ENCODE measurements at places on chromosomes 12 and 14.

- no peak for DNase-seq
These were observed 80.6 kb upstream of the OVCH1 start for GRCh38 chr12:29578070-29578469.

GRCh38 chr12:9908350-9908749 is 23.8 kb downstream of the CLEC2A start:
- no peak for DNase-seq

GRCh38 chr12:6463216-6463615 is 7.3 kb downstream of the VAMP1 start:
- DNase-seq: no peak

- no peak for DNase-seq
These were observed 1.5 kb upstream of the CRIP2 start for GRCh38 chr14:105473033-105473676.

DNA sequence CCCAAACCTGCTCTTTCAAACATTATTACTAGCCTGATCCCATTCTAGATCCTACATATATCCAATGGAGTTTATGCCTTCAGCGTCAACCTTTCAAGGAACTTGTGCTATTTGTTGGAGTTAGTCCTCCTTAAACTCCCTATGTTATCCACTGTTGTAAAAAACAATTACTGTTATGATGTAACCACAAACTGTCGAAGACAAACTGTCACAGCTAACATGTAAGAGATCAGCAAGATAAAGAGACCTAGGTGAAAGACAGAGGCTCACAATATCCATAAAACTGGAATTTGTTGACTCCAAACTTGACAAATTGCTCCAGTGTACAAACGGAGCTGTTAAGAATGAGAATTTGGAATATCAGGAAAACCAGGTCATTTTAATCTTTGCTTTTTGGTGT is 70.7 kb downstream of the CDK17 start:
- DNase-seq: no peak

GRCh38 chr14:96100161-96101064 is 61.3 kb downstream of the C14orf132 start:
- no peak for DNase-seq

DNA sequence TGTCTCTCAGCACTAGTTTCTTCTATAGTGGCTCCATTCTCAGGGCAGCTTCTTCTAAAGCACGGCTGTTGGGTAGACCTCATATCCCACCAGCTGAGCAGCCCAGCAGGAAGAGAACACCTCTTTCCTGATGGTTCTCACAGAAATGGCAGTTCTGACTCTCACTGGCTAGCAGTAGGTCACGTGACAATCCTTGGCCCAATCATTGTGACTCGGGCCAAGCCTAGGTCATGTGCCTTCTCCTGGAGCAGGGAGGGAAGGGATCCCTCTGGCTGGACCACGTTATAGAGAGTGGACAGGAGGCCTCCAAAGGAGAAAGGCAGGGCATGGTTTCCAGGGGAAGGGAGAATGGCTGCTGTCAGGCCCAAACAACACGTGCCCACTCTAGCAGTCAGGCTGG is 149.1 kb downstream of the AACS start:
- no peak for DNase-seq

DNA sequence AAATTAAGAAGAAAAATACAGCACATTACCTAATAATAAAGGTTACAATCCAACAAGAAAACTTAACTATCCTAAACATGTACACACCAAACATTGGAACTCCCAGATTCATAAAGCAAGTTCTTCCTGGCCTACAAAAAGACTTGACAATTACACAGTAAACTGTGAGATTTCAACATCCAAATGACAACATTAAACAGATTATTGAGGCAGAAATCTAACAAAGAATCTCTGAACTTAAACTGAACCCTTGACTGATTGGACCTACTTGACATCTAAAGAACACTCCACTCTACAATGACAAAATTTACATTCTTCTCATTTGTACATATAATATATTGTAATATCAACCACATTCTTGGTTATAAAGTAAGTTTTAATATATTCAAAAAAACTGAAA is 1341.3 kb downstream of the LRFN5 start:
- no peak for DNase-seq

- no peak for DNase-seq
These were observed 42.4 kb downstream of the CACNA2D4 start for GRCh38 chr12:1876086-1876485.

- no peak for DNase-seq
These were observed 17.3 kb upstream of the CCND2 start for GRCh38 chr12:4256043-4256826.

GRCh38 chr12:57803319-57803893 is 15.1 kb downstream of the AVIL start:
- DNase-seq: no peak

- no peak for DNase-seq
These were observed 494.3 kb upstream of the GARIN6 start for GRCh38 chr12:99153293-99153692.

DNA sequence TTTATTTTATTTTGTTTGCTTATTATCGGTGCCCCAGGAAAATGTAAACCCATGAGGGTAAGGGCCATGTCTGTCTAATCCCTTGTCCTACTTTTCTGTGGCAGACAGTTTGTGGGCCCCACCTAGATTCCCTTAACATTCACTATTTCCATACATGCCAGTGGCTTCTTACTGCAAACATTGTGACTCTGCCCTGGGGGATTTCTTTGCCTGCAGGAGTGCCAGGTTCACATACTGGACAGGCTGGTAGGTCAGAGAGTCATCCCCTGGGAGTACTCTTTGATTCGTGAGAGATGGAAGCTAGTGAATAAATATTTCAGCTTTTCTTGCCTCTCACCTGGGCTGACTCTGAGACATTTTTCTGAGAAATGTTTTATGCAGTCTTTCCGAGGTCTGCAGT is 122.8 kb upstream of the TBX5 start:
- no peak for DNase-seq

- no peak for DNase-seq
These were observed 52.4 kb downstream of the DICER1 start for GRCh38 chr14:95104911-95105310.

DNA sequence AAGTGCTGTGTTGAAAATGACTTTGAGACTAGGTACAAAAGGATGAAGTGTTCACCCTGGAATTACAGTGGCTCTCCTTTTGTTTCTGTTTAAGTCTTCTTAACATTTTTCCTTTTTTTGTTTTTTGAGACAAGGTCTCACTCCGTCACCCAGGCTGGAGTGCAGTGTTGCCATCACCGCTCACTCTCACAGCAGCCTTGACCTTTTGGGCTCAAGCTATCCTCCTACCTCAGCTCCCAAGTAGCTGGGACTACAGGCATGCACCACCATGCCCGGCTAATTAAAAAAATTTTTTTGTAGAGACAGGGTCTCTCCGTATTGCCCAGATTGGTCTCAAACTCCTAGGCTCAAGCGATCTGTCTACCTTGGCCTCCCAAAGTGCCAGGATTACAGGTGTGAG is 20.1 kb downstream of the ERC1 start:
- DNase-seq: no peak

- no peak for DNase-seq
These were observed 84.7 kb upstream of the FLRT2 start for GRCh38 chr14:85445151-85445795.

DNA sequence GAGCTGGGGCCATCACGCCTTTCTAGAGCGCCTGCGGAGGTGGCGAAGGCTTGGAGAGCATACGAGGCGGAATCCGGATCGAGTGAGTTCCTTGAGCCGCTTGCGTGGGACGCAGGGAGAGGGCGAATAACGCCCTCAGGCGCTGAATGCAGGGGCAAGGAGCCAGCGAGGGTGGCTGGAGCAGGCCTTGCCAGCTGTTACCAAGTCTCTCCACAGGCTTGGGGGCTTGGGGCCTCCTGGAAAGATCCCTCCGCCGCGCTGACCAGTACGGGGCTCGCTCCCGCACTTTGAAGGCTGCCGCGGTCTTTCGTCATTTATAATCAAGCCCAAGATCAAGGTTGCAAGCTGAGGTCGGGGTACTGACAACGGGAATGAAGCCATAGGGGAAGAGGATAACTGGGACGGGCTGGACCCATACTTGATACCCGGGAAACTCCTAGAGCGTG is 1.2 kb downstream of the FLRT2 start:
- DNase-seq: no peak

DNA sequence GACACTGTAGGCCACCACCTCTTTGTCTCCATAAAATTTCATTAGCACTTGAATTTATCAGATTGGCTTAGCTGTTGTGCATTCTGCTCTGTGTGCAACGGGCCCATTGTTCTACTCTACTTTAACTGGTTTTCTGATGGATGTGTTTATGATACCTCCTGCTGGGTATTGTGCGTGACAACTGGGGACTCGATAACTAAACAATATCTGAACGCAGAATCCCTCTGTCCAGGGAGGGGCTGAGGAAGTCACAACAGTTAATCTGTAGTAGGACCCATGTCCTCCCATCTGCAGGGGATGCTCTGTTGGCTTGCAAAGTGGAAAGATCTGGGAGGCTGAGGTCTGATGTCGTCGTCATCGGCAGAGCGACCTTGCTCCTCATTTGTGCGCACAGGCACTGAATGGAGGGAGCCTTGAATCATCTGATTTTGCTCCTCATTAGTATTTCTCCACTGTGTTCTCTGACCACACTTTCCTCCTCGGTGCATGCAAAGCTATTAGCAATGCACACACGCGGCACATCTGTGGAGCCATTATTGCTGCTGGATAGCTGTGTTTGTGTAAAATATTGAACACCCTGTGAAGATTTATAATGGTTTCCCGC is 422.5 kb downstream of the NRXN3 start:
- DNase-seq: no peak

GRCh38 chr12:120485961-120486881 is 9.7 kb upstream of the DYNLL1 start:
- DNase-seq: no peak

DNA sequence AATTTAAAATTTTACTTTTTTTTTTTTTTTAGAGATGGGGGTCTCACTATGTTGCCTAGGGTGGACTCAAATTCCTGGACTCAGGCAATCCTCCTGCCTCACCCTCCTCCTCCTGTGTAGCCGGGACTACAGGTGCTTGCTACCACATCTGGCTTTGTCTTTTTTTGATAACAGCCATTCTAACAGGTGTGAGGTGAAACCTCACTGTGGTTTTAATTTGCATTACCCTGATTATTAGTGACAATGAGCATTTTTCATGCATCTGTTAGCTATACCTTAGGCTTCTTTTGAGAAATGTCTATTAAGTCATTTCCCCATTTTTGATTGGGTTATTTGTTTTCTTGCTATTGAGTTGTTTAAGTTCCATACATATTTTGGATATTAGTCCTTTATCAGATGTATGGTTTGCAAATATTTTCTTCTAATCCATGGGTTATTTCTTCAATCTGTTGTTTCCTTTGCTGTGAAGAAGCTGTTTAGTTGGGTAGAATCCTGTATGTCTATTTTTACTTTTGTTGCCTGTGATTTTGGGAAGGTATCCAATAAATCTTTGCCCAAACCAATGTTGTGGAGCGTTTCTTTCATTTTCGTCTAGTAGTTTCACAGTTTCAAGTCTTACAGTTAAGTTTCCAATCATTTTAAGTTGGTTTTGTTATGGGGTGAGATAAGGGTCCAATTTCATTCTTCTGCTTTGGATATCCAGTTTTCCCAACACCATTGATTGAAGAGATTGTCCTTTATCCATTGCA is 86.1 kb downstream of the MYF5 start:
- no peak for DNase-seq

- DNase-seq: no peak
These were observed 253.7 kb downstream of the SNAPC1 start for GRCh38 chr14:62015945-62016344.

GRCh38 chr12:105524961-105525360 is 194.5 kb downstream of the C12orf75 start:
- no peak for DNase-seq

DNA sequence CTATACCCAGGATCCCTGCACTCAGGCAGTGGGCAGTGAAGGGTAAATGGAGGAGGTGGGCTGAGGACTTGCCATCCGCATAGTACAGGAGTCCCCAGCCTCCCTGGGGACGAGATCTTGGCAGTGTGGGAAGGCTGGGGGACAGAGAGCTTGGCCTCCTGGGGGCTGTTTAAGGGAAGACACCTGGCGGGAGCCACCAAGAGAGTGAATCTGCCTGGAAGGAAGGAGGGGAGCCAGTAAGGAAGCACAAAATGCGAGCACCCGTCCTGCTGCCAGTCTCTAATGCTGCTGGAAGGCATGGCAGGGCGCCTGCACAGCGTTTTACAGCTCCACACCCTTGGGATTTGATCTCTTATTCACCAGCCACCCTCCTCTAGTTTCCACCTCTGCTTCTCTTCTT is 7.4 kb upstream of the KRT2 start:
- DNase-seq: no peak

- DNase-seq: no peak
These were observed 11.5 kb downstream of the KRT77 start for GRCh38 chr12:52691841-52692150.

DNA sequence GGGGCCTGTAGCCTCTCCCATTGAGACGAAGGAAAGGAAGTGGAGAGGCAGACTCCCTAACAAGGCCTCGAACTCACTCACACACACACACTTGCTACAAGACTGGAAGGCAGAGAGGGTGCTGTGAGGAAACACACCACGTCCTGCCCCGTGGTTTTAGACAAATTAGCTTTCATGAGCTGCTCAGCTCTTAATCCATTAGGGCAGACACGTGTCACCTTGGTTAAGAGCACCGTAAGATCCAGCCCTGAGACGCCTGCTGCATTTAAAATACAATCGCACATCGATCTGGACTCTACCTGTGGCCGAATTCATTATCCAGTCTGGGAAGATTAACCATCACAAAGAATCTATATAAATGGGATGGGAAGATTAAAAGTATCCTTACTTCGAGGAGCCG is 72.0 kb downstream of the RIMBP2 start:
- DNase-seq: no peak

DNA sequence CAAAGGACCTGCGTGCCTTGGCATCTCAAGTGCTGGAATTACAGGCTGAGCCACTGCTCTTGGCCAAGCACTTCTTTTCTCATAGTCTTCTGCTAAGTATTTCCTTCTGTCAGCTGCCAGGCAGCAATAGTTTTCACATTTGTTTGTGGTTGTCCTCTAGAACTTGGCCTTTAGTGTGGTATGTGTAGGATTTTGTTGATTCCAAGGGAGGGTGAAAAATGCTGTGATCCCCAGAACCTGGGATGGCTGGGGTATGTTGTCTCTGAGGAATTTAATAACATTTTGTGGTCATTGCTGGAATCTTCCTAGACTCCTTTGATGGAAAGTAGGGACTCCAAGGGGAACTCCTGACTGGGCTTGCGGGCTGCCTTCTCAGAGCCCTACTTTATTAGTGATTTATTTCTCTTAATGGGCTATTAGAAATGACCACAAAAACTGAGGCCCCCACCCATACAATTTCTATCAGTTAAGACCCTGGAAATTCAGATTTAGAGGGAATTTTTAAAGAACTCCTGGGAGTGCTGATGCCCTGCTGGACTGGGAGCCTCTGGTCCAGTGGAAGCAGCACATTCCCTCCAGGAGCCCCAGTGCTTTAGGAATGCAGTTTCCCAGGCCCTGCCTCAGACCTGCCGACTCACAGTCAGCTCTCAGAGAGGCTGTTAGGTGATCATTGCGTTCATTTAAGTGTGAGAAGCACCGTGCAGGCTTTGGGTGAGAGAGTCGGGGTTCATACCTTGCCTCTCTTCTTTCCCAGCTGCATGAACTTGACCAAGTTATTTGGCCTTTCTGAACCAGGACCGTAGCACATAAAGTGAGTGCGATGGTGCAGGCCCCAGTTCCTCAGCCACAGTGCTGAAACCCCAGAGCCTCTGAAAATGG is 22.7 kb downstream of the TRAF3 start:
- no peak for DNase-seq

- no peak for DNase-seq
These were observed 88.0 kb downstream of the EPS8 start for GRCh38 chr12:15701206-15701605.

Measured in stimulated activated CD8-positive, alpha-beta memory T cell treated with anti-CD3 and anti-CD28 coated beads, Interleukin-15, amount 100 ng/mL, for 4 hours (primary cell).